ENCODE measurements at places on chromosomes 7 and 10.
A peak's percentile ranks its signal among the peaks of the same experiment; 100 is the strongest.

DNA sequence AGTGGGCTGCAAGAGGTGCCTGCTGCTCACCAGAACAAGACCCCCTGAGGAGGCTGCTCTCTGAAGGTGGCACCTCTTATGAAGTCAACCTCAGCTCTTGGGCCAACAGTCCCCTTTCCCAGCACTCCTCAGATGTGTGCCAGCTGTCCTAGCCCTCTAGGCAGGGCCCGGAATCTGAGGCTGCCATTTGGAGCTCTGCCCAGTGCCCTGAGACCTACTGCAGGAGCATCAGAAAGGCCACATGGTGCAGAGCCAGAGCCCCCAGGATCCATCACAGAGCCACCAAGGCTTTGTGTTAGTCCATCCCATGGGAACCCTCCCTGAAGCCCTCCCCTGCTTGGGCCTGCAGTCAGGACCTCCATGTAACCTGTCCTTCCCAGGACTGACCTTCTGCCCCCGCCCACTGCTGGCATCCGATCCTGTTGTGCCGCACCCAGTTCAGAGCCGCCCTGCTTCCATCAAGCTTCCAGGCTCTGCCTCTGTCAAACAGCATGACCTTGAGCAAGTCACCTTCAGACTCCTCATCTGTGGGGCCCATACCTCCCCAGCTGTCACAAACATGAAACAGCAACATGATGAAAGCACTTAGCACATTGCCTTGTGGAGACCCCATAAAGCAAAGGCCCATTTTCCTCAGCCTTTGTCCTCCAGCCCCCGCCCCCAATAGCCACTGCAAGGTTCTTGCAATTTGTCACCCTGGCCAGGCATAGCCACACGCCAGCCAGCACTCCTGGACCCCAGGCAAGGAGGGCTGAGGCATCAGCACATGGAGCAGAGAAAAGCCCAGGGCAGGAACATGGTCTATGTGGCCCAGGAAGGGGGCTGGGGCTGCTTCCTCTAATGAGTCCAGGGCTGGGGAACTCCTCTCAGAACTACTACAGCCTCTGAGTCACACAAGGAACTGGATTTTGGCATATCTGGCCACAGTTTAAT, 51.7 kb downstream of the GRID1 start:
- DNase-seq = no peak

GRCh38 chr10:78794736-78795455, 273.9 kb upstream of the ZMIZ1 start:
- DNase-seq = no peak

GRCh38 chr7:102306916-102307677, 20.4 kb downstream of the SH2B2 start:
- DNase-seq = peak; percentile 63

DNA sequence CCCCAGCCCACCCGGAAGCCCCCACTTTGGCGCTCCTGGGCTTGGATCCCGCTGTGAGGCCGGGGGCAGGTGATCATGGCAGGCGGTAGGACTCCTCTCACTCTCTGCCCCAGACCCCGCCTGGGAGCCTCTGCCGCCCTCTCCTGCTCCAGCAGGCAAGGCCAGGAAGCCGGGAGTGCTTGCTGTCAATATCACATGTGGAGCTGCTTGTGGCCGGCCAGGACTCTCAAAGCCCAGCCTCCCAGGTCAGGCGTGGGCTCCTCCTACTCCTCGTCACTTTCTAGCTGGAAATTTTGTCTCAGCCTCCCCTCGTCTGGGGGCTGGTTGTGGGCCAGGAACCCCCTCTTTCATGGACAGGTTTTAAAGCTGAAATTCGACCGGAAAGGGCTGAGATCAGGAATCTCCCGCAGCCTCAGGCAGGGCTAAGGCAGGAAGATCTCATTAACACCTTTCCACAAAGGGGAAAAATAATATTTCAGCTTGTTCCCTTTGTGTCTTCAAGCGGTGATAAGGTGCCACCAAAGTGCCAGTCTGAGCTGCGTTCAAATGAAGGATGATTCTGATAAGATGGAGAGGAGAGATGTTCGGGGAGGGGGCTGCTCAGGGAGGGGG, 273.6 kb upstream of the PODXL start:
- peak; percentile 34 for DNase-seq

DNA sequence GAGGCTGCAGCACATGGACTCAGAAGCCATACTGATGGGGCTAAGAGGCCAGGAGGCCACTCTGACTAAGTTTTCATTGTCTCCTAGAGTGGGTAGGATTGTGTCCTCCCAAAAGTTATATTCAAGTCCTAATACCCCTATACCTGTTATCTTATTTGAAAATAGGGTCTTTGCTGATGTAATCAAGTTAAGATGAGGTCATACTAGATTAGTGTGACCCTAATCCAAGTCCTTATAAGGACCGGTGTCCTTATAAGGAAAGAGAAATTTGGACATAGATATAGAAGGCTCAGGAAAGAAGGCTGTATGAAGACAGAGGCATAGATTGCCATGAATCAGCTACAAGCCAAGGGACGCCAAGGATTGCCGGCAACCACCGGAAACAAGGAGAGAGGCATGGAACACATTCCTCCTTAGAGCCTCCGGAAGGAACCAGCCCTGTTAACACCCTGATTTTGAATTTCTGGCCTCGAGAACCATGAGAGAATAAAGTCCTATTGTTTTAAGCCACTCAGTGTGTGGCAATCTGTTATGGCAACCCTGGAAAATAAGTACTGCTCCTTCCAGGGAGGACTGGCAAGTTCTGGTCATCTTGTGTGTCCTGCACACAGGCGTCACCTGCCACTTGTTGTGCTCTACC, 157.0 kb downstream of the EMX2 start:
- DNase-seq = no peak

- no peak for DNase-seq
These were observed 76.4 kb downstream of the MAP3K8 start for GRCh38 chr10:30510184-30510931.

GRCh38 chr7:89908736-89909135, 245.5 kb upstream of the STEAP1 start:
- DNase-seq = no peak

- no peak for DNase-seq
These were observed 316.9 kb upstream of the PLXDC2 start for GRCh38 chr10:19499291-19499770.

GRCh38 chr7:47232751-47233412, 349.0 kb downstream of the TNS3 start:
- no peak for DNase-seq

DNA sequence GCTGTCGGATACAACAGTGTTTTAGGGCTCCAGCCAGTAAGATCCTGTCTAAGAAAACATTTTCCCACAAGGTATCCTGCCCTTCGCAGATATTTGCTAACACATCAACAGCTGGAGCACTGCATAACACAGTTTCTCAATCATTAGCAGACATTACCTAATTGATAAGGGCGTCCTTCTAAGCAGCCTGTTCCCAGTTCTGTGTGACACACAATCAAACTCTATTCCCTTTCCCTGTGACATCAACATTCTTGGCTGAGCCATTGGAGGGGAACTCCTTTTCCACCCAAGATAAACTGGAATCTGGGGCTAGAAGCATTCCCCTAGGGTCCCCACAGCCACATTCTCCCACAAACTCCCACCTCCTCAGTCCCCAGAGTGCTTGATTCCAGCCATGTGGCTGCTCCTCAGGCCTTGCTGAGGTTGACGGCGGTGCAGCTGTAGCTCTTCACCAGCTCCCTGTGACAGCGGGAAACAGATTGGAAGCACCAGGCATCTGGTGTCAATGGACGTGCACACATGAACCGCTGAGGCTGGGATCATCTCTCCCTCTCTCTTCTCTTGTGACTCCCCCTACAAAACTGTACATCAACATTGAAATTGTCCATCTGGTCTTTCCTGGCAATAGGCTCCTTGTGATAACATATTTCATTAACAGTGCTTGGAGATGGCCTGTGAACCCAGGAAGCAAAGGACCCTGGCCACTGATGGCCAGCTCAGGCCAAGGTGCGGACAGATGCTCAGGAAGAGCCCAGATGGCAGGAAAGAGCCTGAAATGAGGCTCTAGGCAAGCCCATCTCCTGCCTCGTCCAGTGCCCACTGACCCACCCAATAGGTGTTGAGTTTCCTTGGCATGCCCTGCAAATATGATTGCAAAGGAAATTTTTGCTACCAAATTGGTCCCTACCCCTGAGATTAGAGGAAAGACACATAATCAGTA, 131.1 kb upstream of the TBX20 start:
- peak; percentile 15 for DNase-seq

- no peak for DNase-seq
These were observed 226.4 kb downstream of the KIAA1217 start for GRCh38 chr10:24435374-24435773.

GRCh38 chr10:79147306-79147705, 78.5 kb downstream of the ZMIZ1 start:
- no peak for DNase-seq

GRCh38 chr10:70722820-70723424, 50.6 kb downstream of the ADAMTS14 start:
- DNase-seq = no peak

DNA sequence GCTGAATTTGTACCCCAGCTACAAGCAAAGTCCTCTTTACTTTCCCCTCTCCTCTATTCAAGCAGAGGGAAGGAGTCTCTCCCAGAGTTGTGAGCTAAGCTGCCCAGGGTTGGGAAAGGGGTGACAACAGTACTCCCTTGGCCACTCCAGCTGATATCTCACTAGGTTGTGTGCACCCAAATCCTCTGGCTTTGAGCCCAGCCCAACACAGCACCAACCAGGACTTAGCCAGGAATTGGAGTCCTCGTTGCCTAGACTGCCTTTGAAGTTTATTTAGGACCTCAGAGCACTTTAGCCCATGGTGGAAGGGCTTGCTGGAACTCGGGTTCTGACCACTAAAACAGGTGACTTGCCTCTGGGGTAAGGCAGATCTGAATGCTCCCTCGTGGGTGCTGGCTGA, 35.7 kb upstream of the DYNC1I1 start:
- DNase-seq = no peak

- DNase-seq = no peak
These were observed 319.7 kb upstream of the SP4 start for GRCh38 chr7:21108182-21108581.

DNA sequence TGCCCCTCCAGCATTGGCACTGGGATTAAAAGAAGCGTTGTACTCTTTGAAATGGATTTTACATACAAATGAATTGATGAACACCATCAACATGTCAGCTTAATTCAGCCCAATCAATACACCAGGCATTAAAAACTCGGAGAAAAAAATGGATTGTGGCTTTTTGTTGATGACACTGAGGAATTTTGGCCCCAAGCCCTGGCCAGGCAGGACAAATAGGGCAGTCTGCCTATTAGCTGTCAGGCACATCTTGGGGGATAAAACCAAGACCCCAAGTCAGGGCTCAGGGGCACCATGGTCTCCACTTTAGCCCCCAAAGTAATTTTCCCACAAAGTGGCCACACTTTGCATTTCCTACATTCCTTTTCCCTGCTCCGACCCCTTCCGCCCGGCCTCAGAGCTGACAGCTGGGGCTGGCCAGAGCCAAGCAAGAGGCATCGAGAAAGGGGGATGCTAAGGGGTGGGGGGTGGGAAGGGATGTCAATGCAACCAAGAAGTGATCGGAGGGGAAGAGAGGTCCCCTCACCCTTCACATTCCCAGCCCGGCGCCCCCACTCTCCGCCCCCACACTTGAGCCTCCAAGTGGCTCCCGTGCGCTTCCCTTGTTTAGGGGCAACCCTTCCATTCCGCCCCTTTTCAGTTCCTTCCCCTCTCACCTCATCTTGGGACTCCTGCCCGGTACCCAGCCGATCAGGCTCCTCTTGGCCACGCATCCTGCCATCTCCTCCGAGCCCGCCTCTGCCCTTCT, 711 bp downstream of the HIP1 start:
- peak; percentile 19 for DNase-seq

GRCh38 chr10:28125701-28126100, 126.8 kb upstream of the ODAD2 start:
- no peak for DNase-seq

- no peak for DNase-seq
These were observed 827 bp downstream of the CSTF2T start for GRCh38 chr10:51698473-51699063.

GRCh38 chr7:265192-265997, 24.6 kb upstream of the FOXL3 start:
- DNase-seq = no peak

DNA sequence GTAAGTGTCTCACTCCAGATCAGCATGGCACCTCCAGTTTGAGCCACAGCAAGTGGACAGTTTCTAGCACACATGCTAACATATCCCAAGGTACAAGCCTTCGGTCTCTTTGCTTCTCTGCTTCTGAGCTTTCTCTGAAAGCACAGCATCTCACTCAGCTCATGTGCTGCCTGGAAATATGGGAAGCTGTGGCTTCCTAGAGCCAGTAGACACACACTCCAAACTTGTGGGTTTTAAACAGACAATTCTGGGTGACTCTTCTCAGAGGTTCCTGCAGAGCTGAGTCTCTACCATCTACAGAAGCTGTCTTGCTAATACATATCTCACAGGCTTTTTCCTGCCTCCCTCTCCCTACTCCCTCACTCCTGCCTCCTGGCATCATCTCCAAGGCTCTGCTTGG, 23.9 kb upstream of the TMEM273 start:
- DNase-seq = no peak

GRCh38 chr7:26900251-26900650, 35.9 kb upstream of the SKAP2 start:
- no peak for DNase-seq

GRCh38 chr10:13637303-13637856, 50.6 kb downstream of the PRPF18 start:
- no peak for DNase-seq

DNA sequence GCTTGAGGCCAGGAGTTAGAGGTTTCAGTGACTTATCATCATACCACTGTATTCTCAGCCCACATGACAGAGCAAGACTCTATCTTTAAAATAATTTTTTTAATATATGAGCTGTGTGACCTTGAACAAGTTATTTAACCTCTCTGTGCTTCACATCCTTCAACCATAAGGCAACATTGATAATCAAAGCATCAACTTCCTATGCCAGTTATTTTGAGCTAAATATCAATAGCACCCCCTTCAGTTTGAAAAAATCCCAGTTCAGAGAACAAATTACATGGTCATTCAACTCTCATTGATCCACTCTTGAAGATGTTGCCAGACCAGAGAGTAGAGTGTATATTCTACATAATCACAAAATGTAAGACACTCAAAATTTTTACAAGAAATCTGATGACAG, 53.0 kb downstream of the ASNS start:
- no peak for DNase-seq

DNA sequence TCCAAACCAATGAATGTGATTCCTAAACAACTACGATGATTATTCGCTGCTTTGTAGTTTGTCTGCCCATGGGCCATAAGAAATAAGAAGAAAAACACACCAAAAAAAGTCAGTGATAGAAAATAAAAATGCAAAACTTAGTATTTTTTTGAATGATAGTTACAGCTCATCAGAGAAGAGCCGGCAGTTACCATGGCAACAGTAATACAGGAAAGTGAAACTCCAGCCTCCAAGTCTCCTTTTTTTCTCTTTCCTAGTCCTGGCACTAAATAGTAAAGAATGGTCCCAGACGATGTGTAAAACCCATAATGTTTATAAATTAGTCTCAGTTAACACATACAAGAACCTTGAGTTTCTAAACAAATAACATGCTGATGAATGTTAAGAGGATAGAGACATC, 21.6 kb upstream of the LHFPL3 start:
- no peak for DNase-seq

GRCh38 chr7:50497968-50498367, 47.8 kb upstream of the FIGNL1 start:
- DNase-seq = no peak

Data from right kidney (tissue), 9 donors.